ENCODE measurements at places on chromosomes 7 and 10.

DNA sequence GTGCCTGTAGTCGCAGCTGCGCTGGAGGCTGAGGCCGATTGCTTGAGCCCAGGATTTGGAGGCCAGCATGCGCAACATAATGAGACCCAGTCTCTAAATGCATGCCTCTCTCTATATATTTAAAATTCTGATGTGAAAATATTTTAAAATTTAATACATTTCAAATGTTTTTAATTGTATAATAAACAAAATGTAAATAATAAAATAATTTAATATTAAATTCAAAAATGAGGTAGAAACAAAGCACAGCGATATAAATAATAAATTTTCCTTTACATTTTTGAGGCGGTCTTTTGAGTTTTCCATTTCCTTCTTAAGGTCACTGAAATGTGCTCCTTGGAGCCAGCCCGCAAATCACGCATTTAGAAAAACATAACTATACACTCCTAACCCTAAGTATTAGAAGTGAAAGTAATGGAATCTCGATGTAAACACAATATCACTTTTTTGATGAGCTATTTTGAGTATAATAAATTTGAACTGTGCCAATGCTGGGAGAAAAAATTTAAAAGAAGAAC, 523 bp upstream of the CDK1 start:
- no peak for DNase-seq

- no peak for DNase-seq
Observed at GRCh38 chr7:137881607-137882260, 35.0 kb upstream of the DGKI start.

DNA sequence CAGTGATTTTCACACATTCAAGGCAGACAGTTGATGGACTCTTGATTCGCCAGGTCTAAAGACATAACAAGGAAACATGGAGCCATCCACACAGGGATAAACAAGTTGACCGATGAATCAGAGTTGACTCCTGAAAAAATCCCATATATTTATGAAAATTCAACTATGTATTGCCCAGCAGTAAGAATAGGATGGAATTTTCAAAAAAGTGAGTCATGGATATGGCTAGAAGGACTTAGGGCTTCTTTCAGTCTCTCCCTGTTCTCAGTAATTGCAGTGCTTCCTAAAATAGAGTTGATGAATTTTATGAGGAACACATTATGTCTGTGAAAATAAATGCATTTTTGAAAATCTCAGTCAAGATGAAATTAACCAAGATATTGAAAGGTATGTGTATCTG, 301.2 kb downstream of the PLXDC2 start:
- no peak for DNase-seq

DNA sequence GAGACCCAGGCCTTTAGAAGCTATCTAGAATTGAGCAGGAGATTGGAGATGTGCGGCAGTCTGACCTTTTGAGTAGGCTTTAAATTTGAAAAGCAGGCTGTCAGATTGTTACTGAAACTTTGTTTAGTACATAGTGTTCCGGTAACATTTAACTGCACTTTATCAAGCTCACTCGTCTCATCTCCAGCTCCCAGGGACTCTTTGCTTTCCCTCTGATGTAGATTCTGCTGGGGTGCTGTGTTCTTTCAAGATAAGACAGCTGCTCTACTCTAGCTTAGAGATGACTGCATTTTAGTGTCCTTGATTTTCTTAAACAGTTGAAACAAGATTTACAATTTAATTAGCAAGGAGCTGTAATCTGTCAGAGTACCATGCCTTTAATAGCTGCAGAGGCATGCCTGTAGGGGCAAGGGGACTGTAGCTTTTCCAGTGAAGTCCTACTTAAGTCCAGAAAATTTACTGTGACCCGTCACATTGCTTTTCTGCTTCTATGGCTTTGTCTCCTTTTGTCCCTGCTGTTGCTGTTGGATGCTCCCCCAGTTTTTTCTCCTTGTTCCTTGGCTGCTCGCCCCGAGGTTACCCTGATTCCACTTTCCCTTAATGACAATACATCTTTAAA, 56.4 kb upstream of the MTPN start:
- DNase-seq = no peak

DNA sequence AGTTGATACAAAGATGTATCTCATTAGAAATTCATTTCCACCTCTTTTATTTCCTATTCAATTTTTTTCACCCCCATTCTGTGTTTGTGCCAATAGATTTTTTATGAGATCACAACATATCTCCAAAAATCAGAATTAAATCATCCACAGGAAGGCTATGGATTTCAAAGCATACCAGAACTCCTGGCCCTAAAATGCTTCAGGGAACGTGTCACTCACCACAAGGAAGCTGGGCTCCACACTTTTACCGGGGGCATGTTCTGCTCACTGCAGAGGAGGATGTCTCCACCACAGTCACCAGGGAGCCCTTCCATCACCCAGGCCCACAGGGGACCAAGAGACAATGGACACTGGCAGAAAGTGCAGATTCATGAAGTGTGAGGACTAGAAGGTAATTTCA, 456.8 kb downstream of the KCNMA1 start:
- no peak for DNase-seq

GRCh38 chr10:1294748-1295147, 238.6 kb downstream of the WDR37 start:
- no peak for DNase-seq

- DNase-seq = no peak
Observed at GRCh38 chr7:21580073-21580521, 37.3 kb downstream of the DNAH11 start.

DNA sequence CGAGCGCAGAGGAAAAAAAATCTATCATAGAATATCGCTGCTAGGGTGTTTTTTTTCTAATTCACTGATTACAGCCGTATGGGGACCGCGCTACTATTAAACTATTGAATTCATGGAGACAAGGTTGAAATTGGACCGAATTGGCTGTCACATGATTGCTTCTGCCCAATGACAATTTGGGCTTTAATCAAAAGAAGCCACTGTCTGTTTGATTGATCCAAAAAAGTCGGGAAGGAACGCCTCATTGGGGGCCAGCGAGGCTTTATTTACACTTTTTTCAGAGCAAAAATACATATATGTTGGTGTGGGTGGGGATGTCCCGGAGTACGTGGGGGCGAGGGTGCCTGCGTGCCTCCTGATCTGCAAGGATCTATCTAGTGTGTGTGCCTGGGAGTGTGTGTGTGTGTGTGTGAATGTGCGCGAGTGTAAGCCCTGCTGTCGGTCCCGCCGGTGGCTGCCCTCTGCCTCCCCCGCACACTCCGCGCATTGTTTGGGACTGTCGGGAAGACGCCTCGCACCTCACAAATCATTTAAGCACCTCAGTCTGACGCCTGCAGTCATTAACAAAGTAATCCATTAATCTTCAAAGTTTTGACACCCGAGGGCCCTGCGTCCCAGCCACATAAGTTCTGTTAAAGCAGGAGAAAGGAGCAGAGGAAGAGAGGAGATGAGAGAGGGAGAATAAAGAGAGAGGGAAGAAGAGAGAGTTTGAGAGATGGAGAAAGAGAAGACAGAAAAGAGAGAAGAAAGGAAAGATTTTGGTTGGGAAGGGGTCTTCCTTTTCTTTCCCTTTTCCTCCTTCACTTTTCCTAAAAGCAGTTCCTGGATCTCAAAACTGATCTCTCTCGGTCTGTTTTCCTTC, at the start of gene HOXA2:
HOXA2 (minus strand) TSS at position 103 of the 862 bp plus-strand sequence. CDS start 183 bp downstream, outside the sequence.
- DNase-seq = no peak

- no peak for DNase-seq
Observed at GRCh38 chr10:109877546-109877945, 45.8 kb downstream of the XPNPEP1 start.

GRCh38 chr7:94907811-94908322, 473 bp downstream of the PPP1R9A start:
- no peak for DNase-seq

GRCh38 chr7:130910949-130911944, 177.2 kb upstream of the KLF14 start:
- DNase-seq = no peak
